Adrenal gland (tissue), 19 donors: ENCODE measurements at places on chromosomes 7 and 10.
A peak's percentile ranks its signal among the peaks of the same experiment; 100 is the strongest.

GRCh38 chr7:41886262-41886900 is 183.5 kb upstream of the INHBA start:
- H3K4me1 ChIP-seq = no peaks in the 10 kb centered on the region
- peak overlapping the region; percentile 61 for H3K27ac ChIP-seq
- no peaks in the 10 kb centered on the region for H3K36me3 ChIP-seq
- peak; percentile 18 for DNase-seq

DNA sequence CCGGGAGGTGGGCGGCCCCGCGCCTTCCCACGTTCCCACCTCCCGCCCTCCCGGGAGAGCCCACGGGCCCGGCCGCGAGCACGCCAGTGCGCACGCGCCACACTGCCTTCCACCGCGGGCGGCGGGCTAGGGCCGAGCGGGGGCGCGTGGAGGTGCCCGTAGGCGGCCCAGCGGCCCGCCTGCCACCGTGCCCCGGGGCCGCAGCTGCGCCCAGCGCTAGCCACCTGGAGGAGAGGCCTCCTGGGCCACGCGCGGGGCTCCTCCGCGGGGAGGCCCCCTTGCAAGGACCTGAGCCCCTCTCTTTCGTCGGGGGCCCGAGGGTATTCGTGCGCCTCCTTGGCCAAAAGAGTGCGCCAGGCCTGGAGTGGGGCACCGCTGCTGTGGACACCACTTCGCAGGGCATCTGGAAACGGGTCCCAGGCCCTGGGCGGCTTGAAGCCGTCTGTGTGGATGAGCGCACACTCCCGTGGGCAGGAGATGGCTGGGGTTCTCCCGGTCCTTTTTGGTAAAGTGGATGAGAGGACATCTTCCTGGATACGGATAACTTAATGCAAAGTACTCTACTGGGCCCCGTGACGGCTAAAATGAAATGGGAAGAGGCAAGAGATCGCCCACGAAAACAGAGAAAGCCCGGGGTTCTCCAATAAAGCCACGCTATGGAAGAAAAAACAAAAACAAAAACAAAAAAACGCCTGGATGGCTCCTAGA is 9.0 kb upstream of the EBF3 start:
- no peak overlapping the region for H3K27ac ChIP-seq
- peaks cover 65% of the 10 kb centered on the region for H3K27me3 ChIP-seq
- H3K4me3 ChIP-seq = no peak overlapping the region
- H3K4me1 ChIP-seq = peaks cover 9% of the 10 kb centered on the region
- no peak for DNase-seq

DNA sequence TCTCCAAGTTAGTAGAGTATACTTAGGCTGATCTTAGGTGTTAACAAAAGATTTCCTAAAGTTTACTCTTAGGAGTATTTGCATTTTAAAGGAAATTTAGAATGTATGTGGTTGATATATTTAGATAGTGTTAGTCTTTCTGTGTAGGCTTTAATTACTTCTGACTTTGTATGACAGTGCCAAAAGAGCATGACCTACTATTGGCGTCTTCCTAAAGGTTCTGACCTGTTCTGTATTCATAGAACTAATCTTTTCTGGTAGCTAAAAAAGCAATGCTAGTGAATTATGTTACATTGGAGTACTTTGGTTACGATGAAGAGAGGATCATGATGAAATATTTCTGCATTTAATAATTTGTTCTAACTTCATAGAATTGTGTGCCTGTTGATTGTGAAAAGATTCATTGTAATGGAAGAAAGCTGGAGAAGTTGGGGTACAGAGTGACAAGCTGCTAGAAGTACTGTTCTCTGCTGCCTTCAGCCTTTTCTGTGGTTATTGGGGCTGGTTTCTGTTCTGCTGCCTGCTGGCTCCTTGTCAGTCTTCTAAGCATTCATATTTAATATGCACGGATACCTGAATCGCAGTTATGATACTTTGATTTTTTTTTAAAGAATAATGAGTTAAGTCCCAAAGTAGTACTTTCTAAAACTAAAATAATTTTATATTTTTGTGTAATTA is 13.2 kb downstream of the WAC start:
- H3K27me3 ChIP-seq = no peaks in the 10 kb centered on the region
- H3K4me1 ChIP-seq = no peaks in the 10 kb centered on the region
- DNase-seq = no peak
- no peak overlapping the region for H3K4me3 ChIP-seq
- no peak overlapping the region for H3K27ac ChIP-seq
- peaks cover 44% of the 10 kb centered on the region for H3K36me3 ChIP-seq

- no peak for DNase-seq
- H3K4me1 ChIP-seq = peaks cover 11% of the 10 kb centered on the region
- no peaks in the 10 kb centered on the region for H3K36me3 ChIP-seq
- no peaks in the 10 kb centered on the region for H3K27me3 ChIP-seq
- H3K4me3 ChIP-seq = no peak overlapping the region
Measured at GRCh38 chr10:61894133-61894532, 7.4 kb upstream of the ARID5B start.

GRCh38 chr7:128424686-128425275 is 15.0 kb upstream of the IMPDH1 start:
- no peak for DNase-seq
- H3K27ac ChIP-seq = no peak overlapping the region
- H3K4me1 ChIP-seq = no peaks in the 10 kb centered on the region
- no peaks in the 10 kb centered on the region for H3K36me3 ChIP-seq
- no peaks in the 10 kb centered on the region for H3K27me3 ChIP-seq
- no peak overlapping the region for H3K4me3 ChIP-seq
